Breast epithelium (tissue), 4 donors: ENCODE measurements at places on chromosomes 1 and 21. TPM values are rescaled to one million over a fixed set of nuclear protein-coding genes. Genes with fewer than 3 reads are reported as not detected.

DNA sequence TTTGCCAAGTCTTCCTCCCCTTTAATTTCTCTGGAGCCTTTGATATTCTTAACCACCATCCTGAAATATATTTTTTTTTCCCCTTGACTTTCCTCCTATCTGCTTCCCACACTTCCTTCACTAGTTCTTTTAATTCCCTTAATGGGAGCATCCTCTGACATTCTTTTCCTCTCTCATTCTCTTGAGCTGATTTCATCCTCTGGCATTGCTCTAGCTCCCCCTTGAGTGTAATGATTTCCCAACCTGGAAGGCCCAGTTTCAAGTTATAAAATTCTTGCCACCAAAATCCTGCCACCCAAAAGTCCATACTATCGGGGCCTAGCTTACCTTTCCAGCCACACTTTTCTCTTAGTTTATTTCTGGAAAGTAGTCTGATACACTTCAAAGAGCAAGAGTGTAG, 39.5 kb upstream of the UBE2U start:
- H3K4me3 ChIP-seq, result no peak overlapping the region
- no peaks in the 10 kb centered on the region for H3K4me1 ChIP-seq
- no peaks in the 10 kb centered on the region for H3K36me3 ChIP-seq
- no peak for DNase-seq

AK5 gene
- under 0.01 TPM for total RNA-seq

DNA sequence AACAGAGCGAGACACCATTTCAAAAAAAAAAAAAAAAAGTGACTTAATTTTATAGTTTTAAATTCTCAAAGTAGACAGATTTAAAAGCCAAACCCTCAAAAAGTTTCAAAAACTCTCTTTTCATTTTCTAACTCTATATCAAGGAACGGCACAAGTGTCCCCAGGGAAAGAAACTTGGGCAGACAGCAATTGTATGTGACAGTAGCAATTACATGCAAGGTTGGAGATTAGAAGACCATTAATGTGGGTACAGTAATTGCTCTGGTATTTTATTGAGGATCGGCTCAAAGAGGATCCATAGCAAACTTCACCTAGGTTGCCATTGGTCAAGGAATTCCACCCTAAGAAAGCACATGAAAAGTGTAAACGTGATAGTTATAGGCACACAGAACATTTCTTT, 46.2 kb downstream of the ACBD6 start:
- H3K27ac ChIP-seq, result no peak overlapping the region
- H3K36me3 ChIP-seq, result no peaks in the 10 kb centered on the region
- H3K4me1 ChIP-seq, result no peaks in the 10 kb centered on the region

SLC41A1 gene
- 18.0 TPM for total RNA-seq

NFIA gene
- total RNA-seq, result 54.9 TPM
